ENCODE measurements at places on chromosomes 7 and 10.

DNA sequence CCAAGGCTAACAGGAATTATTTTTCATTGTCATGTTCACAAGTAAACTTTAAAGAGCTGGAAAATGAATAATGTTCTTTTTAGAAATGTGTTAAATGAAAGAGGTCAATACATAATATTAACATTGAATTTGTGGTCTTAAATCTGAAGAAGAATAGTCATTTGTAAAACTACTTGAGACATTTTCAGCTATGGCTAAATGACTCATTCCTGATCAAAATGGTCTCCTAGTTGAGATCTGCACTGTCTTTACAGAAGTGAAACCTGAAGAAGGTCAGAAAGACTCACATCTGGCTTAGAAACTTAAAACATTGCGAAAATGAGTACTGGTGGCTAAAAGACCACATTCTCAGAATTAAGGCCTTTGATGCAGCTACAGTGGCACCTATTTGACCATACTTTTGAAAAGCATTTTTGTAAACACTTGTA, 5.9 kb downstream of the PIK3CG start:
- no peak for DNase-seq

- no peak for DNase-seq
These were observed at the start of gene ETV1 for GRCh38 chr7:13989126-13989948. TSS of gene ETV1 (minus strand) at chr7:13989666. CDS start at chr7:13989052, 614 bp downstream.

- DNase-seq = no peak
These were observed 222.3 kb downstream of the BBS9 start for GRCh38 chr7:33351709-33352108.

GRCh38 chr7:12719981-12720865, 32.8 kb downstream of the ARL4A start:
- DNase-seq = no peak

- no peak for DNase-seq
These were observed 75.5 kb downstream of the COPG2 start for GRCh38 chr7:130593033-130593432.

DNA sequence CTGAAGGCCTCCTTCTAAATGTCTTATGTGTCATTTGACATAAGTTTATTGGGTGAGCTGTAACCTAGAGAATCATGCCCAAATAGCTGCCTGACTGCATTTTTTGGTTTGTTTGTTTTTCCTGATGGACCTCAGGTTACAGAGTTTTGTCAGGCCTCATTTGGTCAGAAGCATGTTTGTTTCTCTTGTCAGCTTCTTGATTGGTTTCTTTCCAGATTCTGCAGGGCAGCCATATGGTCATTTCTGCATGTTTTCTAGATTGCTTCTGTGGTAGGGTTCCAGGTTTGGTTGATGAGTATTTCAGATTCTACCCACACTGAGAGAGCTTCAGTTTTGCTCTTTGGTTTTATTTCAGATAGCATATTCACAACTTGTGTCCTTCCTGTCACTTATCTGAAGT, 28.0 kb downstream of the GLCCI1 start:
- DNase-seq = no peak

- DNase-seq = no peak
These were observed 30.7 kb upstream of the PRKAR1B start for GRCh38 chr7:757741-758163.

DNA sequence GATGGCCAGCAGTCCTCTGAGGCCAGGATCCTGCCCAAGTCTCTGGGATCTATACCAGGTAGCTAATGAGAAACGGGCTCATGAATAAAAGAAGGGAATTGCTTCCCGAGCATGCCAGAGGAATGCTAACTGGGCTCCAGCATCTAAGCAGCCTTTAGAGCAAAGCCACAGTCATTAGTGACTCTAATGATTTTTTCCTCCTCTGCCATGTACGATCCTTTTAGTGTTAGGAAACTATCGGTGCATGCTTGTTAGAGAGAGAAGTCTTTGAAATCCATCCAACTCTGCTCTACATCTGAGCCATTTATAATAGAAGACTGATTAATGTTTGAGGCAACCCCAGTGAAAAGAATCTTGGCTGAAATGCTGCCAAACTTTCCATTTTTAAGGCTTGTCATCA, 124.9 kb upstream of the TCERG1L start:
- no peak for DNase-seq

DNA sequence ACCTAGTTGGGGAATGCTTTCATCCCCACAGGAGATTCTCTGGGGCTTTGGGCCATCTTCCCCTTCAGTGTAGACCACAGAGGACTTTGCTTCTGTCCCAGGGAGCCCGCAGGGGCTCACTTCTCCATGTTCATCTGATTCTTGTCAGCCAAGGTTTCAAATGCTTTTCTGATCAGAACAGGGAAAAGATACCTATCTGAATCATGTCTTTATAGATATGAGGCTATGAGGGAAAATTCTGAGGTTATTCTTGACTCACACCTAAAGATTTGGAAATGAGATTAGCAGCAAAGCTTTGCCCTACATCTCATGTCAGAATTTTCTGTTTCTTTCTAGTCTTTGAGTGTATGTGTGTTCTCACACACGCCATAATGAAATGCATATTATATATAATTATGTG, 53.3 kb downstream of the FIGNL1 start:
- DNase-seq = no peak

DNA sequence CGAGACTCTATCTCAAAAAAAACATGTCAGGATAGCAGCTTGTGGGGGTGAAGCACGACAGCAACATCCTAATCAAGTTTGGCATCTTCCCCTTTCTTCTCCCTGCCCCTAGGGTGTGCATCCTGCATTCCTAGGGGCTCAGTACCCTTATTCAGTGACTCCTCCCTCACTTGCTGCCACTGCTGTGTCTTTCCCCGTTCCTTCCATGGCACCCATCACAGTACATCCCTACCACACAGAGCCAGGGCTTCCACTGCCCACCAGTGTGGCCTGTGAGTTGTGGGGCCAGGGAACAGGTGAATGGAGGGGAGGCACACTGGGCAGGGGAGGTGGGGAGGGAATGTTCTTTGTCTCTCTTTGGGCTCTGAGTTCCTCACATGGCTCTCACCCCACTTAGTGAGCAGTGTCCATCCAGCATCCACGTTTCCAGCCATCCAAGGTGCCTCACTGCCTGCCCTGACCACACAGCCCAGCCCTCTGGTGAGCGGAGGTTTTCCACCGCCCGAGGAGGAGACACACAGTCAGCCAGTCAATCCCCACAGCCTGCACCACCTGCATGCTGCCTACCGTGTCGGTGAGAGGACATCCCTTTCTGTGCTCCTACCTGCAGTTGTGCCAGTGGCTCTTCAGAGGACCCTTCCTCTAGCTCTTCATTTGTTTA, 11.4 kb downstream of the NDST2 start:
- no peak for DNase-seq

DNA sequence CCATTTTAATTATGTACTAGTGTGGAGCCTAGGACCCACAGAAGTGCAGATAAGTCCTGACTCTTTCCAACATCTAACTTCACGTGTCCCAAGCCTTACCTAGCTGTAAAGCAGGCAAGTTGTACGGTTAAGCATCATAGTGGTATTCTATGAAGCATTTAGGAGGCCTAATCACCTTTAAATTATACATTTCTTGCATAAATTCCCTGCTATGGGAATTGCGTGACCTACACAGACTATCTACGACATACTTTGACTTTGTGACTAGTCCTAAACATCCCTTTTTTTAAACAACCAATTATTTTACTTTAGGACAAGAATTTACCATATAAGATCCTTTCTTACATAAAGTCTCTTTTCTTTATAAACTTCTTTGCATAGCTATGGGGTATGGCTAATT, 37.7 kb upstream of the LRGUK start:
- DNase-seq = no peak

GRCh38 chr7:44541876-44542610, 913 bp upstream of the NPC1L1 start:
- no peak for DNase-seq

DNA sequence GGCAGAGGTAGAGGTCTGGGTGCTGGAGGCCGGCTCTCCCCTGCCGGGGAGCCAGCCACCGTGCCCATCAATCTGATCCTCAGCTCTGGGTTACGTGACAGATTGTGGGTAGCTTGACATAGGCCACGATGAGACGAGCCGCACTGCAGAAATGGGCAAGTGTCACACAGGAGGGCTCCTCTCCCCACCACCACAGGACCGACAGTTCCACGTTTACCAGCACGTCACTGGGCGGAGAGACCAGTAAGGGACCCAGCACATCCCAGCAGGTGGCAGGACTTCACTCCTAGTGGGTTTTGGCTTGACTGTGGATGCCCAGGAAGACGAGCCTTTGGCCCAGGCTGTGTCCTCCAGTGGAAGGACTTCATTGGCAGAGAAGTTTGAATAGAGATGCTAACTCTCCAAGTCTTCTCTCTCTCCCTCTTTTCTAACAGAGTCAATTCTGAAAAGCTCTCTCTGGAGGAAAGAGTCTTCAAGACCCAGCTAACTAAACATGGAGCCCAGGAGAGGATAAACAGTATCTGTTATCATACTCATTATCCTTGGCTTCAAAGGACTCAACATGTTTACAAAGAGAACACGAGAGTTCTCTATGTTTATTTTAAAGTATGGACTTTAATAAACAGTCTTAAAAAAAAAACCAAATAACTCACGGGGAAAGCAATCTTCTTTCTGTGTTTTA, 129.3 kb upstream of the JCAD start:
- DNase-seq = no peak

DNA sequence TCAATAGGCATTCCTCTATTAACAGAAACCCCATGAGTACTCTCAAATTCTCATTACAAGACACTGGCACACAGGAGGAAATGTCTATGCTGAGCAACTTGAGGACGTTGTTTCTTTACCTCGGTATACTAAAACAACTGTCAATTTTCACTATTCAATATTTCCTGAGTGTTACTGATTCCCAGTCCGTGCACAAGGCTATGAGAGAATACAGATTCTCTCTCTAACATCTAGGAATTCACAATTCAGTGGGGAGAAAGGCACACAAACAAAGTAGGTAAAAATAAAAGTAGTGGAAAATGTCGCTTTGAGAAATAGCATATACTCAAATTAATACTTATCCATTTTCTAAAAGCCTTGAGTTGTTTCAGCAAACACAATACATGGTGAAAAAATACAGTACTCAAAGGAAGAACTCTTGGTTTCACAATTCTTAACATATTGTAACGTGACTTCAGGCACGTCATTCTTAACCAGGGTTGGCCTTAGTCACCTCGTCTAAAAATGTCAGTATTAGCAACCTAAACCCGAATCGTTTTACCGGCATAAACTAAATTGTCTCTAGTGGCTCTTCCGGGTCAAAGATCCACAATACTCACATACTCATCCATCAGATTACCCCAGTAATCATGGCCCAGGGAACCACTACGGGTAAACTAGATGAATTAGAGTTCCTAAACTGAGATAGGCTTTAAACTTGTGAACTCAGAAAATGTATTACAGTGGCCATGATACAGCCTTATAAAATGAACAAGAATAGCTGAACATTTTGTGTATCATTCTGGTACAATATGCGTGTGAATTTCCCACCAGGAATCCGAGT, 1.5 kb downstream of the IPMK start:
- no peak for DNase-seq

DNA sequence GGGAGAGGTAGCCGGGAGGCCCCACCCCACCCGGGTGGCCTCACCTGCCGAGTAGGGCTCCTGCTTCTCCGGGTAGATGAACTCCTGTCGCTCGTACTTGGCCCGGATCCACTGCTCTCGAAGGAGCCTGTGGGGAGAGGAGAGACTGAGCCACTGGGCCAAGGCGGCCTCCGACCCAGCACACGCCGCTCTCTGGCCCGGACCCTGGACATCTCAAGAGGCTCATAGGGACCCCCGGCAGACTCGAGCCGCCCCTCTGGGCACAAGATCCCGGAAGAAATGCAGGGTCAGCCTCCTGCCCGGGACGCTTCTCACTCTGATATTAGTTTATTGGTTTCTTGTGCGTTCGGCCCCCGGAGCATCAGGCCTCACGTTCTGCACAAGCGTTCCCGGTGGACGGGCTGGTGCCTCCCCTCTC, 34.5 kb downstream of the ADAP1 start:
- no peak for DNase-seq

- DNase-seq = no peak
These were observed 56.8 kb downstream of the ZNF438 start for GRCh38 chr10:30974773-30975415.

DNA sequence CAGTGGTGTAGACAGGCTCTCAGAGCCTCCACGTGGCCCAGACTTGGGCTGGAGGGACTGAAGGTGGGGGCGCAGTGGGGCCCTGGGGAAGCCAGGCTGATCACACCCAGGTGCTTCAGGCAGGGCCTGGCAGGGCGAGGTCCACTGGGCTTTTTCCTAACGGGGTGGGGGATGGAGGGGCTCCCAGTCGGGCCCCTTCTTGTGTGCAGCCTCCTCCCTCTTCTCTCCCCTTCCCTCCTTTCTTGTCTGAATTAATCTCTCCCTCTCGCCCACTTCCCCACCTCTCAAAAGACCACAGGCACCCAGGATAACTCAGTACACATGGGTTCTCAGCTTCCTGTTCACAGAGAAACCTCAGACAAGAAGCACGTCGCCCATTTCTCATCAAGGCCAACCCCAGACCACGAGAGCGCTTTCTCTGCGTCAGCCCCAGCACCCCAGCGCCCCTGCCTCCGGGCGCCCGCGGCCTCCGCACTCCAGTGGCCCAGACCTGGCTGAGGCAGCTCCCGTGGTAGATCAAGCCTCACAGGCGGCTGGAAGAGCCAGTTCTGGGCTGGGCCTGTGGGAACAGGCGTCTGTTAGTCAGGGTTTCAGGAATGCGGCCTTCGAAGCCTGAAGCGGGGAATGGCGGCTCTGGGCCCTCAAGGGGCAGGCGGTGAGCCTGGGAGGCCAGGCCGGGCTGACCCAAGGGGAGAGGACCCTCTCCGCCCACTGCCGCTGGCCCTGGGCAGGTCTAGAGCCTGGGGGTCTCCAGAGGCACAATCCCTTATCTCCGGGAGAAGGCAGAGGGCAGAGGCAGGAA, 50.6 kb downstream of the PWWP2B start:
- DNase-seq = peak; percentile 38

GRCh38 chr10:28470873-28471651, 61.9 kb upstream of the WAC start:
- DNase-seq = no peak

GRCh38 chr10:11934262-11934661, 108.3 kb downstream of the UPF2 start:
- DNase-seq = no peak

DNA sequence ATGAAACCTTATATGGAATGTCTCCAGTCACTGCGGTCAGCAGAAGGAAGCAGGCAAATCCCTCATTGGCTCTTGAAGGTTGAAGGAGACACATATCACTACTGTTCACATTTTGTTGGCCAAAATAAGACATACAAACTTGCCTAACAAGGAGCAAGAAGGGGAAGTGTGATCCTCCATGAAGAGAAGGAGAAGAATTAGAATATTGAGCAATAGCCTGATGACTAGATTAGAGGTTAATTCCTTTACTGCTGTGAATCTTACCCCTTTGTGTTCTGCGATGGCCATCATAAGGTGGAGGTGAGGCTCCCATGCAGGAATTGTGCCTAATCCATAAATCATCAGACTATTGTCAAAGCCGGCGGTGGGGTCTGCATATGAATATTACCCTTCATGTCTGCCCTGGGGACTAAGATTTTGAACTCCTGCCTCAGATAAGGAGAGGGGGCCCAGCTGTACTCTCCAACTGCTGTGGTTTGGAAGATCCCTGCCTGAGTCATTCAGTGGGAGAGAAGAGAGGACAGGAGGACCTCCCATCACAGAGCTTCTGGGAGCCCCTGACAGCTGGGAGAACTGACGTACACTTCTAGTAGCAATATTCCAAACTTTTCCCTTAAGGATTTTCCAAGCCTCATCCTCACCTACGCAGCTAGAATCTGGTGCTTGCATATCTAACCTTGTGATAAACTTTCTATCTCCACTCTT, 398.5 kb downstream of the REEP3 start:
- no peak for DNase-seq
